ENCODE measurements at places on chromosomes 6 and 20. TPM values are rescaled to one million over a fixed set of nuclear protein-coding genes. Genes with fewer than 3 reads are reported as not detected.

The VEGFA gene
- total RNA-seq, result 28.6 TPM

The CASS4 gene
- not detected for total RNA-seq

The NOTCH4 gene
- 1.1 TPM for total RNA-seq

The NAPB gene
- 3.3 TPM for total RNA-seq

The BCKDHB gene
- 5.4 TPM for total RNA-seq

The IDH3B gene
- 137 TPM for total RNA-seq

The VPS52 gene
- 17.1 TPM for total RNA-seq

The AVP gene
- not detected for total RNA-seq

The CAGE1 gene
- total RNA-seq, result not detected

The SNAP25 gene
- 15.4 TPM for total RNA-seq

The EPPIN gene
- not detected for total RNA-seq

The TEAD3 gene
- total RNA-seq, result 7.9 TPM

The GJA10 gene
- total RNA-seq, result not detected

The ADAT2 gene
- total RNA-seq, result 4.1 TPM

The RNF182 gene
- 3.3 TPM for total RNA-seq

All from A549 treated with Mapracorat at 1 μM for 4 hours (cell line).